CD8-positive, alpha-beta T cell (primary cell): ENCODE measurements at places on chromosomes 4 and X.

DNA sequence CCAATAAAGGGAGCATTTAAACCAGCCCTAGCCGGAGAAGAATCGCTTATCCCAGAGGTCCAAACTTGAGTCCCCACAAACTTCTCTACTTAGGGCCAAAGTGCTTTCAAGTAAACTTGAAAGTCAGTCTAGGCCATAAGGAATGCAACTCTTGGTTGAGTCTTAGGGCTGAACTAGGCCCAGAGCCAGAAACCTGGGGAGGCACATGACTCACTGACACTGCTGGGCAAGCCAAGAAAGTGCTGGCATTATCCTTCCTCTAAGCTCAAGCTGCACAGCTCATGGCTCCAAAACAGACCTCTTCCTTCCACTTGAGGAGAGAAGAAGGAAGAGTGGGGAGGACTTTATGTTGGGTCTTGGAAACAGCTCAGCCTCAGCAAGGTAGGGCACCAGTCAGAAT lies 1257.3 kb upstream of the DIAPH2 start:
- no peak for DNase-seq

GRCh38 chrX:122579526-122579925 lies 604.6 kb upstream of the GRIA3 start:
- DNase-seq, result no peak

- peak; percentile 10 for DNase-seq
These were observed 26.5 kb upstream of the CYBB start for GRCh38 chrX:37753384-37753783.

DNA sequence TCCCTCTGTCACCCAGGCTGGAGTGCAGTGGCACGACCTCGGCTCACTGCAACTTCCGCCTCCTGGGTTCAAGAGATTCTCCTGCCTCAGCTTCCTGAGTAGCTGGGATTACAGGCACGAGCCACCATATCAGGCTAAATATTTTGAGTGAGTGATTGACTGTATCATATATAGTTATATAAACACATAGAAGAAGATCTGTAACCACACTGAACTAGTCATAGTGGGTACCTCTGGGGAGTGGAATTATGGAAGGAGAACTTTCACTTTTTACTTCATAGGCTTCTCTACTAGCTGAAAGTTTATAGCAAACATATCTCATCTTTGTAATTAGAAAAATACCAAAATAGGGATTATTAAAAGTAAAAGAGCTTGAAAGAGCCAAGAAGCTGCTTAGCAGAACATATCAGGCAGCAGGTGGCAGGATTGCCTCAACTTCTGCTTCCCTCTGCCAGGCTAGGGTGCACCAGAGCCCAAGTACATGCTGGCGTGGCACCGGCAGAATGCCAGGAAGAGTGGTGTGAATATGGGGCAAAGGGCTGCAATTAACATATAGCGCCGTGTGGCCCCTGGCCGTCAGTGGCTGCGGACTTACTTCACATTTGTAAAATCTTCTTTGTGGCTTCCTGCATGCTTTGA lies 39.5 kb upstream of the CD40LG start:
- peak; percentile 20 for DNase-seq

DNA sequence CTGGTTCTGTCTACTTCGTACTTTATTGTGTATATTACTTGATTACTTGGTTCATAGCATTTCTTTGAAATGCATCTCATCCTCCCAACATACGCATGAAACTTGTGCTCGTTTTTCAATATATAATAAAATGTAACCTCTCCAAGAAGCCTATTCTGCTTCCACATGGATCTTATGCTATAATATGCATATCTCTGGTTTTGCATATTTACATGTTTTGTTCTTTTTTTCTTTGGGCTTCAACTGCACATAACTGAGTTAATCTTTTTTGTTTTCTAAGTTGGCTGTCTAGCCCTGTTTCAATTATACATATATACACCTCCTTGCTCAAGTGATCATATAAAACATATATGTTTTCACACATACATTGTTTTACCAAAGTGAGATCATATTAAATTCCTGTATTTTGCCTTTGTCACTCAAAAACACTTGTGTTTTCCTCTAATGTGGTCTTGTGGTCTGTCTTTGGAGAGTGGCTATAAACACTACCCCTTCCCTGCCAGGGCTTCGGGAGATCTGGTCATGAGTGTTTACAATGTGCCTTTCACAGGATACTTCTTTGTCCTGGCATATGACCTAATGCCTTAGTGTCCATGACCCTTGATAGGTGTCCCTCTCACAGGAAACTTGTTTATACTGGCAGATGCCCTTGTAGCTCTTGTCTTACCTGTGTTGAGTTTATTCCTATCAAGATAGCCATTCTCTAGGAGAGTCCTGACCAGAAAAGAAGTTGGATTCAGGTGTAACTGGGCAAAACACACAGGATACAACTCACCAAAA lies 17.6 kb downstream of the USP53 start:
- no peak for DNase-seq

DNA sequence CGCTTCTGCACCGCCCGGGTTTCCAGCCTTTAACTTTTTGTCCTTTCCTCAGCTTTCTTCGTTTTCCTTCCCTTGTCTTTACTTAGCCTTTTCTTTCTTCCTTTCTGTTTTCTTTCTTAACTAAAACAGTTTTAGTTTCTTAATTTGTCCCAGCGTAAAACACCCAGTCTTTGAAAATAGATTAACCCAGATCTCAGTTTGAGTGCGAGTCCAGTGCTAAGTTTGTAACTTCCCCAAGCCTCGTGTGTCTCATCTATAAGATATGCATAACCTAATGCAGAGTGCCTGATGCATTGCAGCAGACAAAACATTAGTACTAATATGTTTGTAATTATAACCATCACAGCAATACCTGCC lies 460 bp upstream of the GEMIN8 start:
- DNase-seq, result no peak
